ENCODE measurements at places on chromosomes 7 and 10.

GRCh38 chr7:126079151-126079550 lies 1149.5 kb upstream of the POT1 start:
- no peaks in the 10 kb centered on the region for H3K27me3 ChIP-seq
- H3K4me3 ChIP-seq, result no peak overlapping the region
- no peaks in the 10 kb centered on the region for H3K4me1 ChIP-seq
- H3K36me3 ChIP-seq, result no peaks in the 10 kb centered on the region
- H3K27ac ChIP-seq, result no peak overlapping the region

- no peak overlapping the region for H3K4me3 ChIP-seq
- H3K4me1 ChIP-seq, result peaks cover 19% of the 10 kb centered on the region
- H3K36me3 ChIP-seq, result no peaks in the 10 kb centered on the region
- peak; percentile 63 for DNase-seq
- H3K27ac ChIP-seq, result no peak overlapping the region
- H3K27me3 ChIP-seq, result no peaks in the 10 kb centered on the region
Observed at GRCh38 chr7:132965951-132966350, 115.9 kb downstream of the CHCHD3 start.

DNA sequence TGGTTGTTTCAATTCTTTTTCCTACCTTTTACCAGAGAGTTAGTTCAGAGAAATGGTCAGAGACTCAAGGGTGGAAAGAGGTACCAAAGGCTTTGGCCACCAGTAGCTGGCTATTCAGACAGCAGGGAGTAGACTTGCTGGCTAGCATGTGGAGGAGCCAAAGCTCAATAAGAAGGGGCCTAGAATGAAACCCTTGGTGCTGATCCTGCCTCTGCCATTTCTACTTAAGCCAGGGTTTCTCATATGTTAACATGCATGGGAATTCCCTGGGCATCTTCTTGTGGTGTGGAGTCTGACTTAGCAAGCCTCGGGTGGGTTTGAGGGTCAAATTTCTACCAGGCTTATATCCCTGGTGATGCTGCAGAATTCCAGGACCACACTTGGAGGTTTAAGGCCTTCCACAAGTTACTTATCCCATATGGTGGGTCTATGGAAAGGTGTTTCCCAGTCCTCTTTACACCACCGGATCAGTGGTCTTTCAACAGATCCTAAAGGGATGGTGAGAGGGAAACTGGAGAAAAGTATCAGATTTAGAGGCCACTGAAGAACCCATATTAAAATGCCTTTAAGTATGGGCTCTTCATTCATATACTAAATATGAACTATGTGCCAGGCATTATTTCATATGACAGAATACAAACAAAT lies 3.2 kb downstream of the IL6 start:
- H3K27ac ChIP-seq, result peak overlapping the region; percentile 78
- H3K27me3 ChIP-seq, result no peaks in the 10 kb centered on the region
- no peaks in the 10 kb centered on the region for H3K36me3 ChIP-seq
- H3K4me3 ChIP-seq, result no peak overlapping the region

GRCh38 chr10:30011396-30011795 lies 48.0 kb downstream of the JCAD start:
- no peak for DNase-seq
- H3K4me3 ChIP-seq, result no peak overlapping the region
- H3K27ac ChIP-seq, result no peak overlapping the region
- H3K36me3 ChIP-seq, result no peaks in the 10 kb centered on the region
- no peaks in the 10 kb centered on the region for H3K4me1 ChIP-seq

DNA sequence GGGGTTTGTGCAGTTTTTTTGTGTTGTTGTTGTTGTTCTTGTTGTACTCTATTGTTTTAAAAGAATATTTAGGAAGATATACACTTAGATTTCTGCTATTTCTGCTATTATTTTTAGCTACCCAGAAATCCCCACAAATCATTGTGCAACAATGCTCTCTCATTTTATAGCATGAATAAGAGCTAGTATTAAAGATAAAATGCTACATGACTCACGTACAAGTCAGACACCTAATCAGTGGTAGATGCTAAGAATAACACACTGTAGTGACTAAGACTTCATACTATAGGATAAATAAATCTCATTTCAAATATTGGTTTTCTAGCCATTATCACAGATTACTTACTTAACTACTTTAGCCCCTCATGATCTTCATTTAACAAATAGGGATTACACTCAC lies 920.5 kb downstream of the KCNMA1 start:
- H3K27me3 ChIP-seq, result no peaks in the 10 kb centered on the region
- H3K4me1 ChIP-seq, result peaks cover 46% of the 10 kb centered on the region
- H3K4me3 ChIP-seq, result no peak overlapping the region

Data from PC-3 (cell line).